ENCODE measurements at places on chromosomes 16 and 17. TPM values are rescaled to one million over a fixed set of nuclear protein-coding genes. Genes with fewer than 3 reads are reported as not detected.
A peak's percentile ranks its signal among the peaks of the same experiment; 100 is the strongest.

- no peak for DNase-seq
These were observed 1.0 kb downstream of the BAHCC1 start for GRCh38 chr17:81396278-81396721.

GRCh38 chr17:32510466-32510865 is 23.7 kb downstream of the CDK5R1 start:
- DNase-seq, result no peak

The ZNF19 gene
- 8.1 TPM for polyA plus RNA-seq

DNA sequence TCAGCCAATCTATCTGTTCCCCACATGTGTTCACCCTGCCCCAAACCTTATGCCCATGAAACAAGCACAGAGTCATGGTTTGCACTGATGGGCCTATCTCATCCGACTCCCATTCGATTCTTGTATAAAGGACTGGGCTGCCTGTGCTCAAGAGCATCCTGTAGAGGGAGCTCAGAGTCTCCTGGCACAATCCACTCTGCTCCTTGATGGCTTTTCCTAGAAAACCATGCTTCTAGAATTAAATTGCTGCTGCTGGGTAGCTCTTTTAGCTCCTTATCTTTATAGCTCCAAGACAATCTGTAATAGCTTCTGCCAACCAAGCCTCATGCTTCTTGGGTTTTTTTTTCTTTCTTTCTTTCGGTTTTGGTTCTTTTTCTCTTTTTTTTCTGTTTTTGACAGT is 9.7 kb downstream of the ZNF19 start:
- DNase-seq, result peak; percentile 42

DNA sequence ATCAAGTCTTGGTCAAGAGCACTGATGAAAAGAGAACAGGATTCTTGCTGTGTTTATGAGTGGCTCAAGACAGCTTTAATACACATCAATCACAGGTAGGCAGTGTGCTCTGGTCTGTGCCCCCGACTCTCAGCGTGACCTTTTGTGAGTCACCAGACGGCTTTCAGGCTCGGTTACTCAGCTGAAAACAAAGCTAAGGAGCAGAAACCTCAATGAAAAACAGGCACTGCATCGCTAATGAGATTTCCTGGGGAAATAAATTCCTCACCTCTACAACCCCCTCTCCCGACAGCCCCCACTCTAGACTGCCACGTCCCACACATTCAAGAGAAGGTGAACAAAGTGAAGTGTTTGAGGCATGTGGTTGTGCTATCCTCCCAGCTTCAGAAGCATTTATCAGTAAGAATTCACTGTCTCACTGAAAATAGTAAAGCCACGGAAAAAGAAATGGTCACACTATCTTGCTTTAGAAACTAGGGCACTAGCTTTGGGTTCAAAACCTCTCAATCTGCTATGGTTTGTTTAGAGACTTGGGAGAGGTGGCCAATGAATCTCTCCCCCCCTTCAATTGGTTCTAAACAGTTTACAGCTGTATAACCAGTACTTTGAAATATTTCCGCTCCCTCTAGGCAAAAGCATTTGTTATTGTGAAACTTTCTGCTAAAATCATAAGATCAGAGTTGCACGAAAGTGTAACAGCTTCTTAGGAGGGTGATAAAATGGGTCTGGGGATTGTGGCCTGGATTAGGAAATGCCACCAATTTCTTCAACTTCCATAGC is 199.5 kb upstream of the PMFBP1 start:
- DNase-seq, result no peak

GRCh38 chr17:28777178-28777577 is 33.4 kb downstream of the TRAF4 start:
- DNase-seq, result no peak

The CDYL2 gene
- polyA plus RNA-seq, result 5.1 TPM

The LITAFD gene
- 1.8 TPM for polyA plus RNA-seq

GRCh38 chr17:78879635-78880186 is 23.3 kb downstream of the CEP295NL start:
- DNase-seq, result peak; percentile 59

- no peak for DNase-seq
These were observed 19.8 kb upstream of the GAA start for GRCh38 chr17:80081596-80081995.

DNA sequence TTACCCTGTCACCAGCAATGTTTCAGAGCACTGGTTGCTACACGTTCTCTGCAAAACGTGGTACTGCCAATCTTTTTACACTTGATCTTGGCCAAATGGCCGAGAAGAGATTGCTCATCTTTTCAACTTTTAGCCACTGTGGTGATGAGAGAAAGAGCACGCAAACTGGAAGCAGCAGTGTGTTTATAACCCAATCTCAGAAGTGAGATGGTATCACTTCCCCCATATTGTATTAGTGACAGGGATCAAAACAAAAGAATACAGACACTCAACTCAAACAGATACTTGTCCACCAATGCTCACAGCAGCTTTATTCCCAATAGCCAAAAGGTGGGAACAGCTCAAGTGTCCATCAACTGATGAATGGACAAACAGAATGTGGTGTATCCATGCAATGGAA is 72.1 kb upstream of the FA2H start:
- DNase-seq, result no peak

- no peak for DNase-seq
These were observed 292.5 kb downstream of the RBFOX1 start for GRCh38 chr16:7624871-7625766.

GRCh38 chr16:87333101-87333500 is 15.9 kb upstream of the C16orf95 start:
- no peak for DNase-seq

- no peak for DNase-seq
These were observed 4.4 kb downstream of the TMC8 start for GRCh38 chr17:78134899-78135385.

DNA sequence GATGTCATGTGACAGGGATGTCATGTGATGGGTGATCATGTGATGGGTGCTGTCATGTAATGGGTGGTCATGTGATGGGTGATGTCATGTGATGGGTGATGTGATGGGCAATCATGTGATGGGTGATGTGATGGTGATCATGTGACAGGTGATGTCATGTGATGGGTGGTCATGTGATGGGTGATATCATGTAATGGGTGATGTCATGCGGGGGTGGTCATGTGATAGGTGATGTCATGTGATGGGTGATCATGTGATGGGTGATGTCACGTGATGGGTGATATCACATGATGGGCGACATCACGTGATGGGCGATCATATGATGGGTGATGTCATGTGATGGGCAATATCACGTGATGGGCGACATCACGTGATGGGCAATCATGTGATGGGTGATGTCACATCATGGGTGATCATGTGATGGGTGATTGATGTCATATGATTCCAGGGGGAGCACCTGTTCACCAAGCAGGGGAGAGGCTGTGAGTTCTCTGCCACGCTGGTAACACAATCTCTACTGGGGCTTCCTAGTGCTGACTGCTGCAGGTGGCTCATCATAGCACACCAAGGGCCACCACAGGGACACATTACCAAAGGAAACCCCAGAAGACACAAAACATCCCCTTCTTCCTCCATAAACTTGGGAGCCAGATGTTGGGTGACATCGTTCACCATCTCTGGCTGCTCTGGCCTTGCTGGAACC is 16.5 kb downstream of the CD300LB start:
- peak; percentile 7 for DNase-seq

The ODAD4 gene
- 0.87 TPM for polyA plus RNA-seq

DNA sequence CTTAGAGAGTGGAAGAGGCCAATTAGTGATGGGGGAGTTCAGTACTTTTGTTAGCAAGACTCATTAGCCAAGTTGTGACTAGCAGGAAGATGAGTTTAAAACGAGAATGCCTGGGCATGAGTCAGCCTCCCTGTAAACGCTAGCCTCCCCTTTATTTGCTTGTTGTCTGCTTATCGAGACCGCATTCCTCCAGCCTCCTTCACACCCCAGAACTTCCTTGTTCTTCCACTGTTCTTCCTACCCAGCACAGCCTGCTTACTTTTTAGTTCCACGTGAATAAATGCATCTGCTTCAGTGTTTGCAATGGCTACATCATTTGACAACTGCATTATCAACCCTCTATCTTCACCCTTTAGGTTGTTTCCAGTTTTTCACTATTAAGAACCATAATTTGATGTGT is 20.2 kb upstream of the OR3A1 start:
- DNase-seq, result no peak

- no peak for DNase-seq
These were observed 11.3 kb downstream of the KLHDC4 start for GRCh38 chr16:87754535-87754934.

DNA sequence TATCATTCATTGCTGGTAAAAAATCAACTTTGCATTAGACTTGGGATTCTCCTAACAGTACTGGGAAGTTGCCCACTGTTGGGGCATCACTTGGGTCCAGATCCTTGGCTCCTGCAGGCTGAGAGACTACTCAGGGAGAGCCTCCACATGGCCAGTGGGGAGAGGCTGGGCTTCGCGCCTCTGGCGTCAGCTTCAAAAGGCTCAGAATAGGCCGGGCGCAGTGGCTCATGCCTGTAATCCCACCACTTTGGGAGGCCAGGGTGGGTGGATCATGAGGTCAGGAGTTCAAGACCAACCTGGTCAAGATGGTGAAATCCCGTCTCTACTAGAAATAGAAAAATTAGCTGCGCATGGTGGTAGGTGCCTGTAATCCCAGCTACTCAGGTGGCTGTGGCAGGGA is 3.4 kb upstream of the CSHL1 start:
- no peak for DNase-seq

The MEOX1 gene
- polyA plus RNA-seq, result 2.7 TPM

The MT1A gene
- polyA plus RNA-seq, result 0.31 TPM

GRCh38 chr16:77820340-77820739 is 32.0 kb downstream of the VAT1L start:
- no peak for DNase-seq

The CES5A gene
- not detected for polyA plus RNA-seq

DNA sequence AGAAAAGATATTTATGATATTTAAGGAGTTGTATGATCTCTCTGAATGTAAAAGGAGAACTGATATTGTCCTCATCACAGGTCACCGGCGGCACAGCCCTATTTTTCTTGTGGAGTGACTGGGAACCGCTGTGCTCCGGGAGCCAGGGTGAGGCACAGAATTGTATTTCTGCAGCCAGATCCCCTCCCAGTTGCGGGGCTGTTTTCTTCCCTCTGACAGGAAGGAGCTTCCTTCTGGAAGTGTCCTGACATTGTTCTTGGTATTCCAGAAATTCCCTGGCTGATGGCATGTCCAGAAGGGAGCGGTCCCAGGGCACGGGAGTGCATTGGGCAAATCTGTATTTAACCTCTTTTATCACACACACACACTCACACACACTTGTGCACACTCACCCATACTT is 268.6 kb upstream of the FOXF1 start:
- DNase-seq, result no peak

The RNF222 gene
- polyA plus RNA-seq, result 0.13 TPM

- DNase-seq, result no peak
These were observed 116.1 kb downstream of the C16orf95 start for GRCh38 chr16:87201052-87201451.

The SPATA22 gene
- polyA plus RNA-seq, result not detected

- no peak for DNase-seq
These were observed 28.1 kb downstream of the TTYH2 start for GRCh38 chr17:74241431-74241830.

DNA sequence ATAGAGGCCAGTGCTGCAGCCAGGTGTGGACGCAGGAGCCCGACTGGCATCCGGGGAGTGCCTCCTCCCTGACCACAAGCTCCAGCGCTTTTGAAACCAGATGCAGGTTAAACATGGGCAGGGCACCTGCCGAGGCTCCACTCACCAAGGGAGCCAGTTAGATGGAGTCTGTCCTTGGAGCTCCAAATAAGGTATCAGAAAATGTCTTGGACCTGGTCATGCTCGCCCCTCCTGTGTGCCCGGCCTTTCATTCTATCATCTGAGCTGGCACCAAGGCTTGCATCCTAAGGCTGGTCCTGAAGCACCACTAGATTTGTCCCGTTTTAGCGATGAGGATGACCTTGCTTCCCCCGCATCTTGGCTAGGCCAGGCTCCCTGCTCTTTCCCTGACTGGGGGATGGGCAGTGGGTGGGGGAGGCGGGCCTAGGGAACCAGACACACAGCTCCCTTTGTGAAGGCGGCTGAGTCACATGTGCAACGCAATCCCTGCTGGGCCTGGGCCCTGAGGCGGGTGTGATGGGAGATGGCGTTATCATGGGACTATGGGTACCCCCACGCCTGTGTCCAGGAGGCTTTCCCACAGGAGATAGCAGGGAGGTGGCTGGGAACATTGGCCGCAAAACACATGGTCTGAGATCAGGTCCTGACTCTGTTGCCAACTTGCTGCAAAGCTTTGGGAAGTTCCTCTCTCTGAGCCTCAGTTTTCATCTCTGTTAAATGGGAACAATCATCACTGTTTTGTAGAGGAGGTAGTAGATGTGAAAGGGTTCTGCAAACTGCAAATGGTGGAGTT is 5.0 kb upstream of the ADGRG1 start:
- no peak for DNase-seq

The TMEM235 gene
- polyA plus RNA-seq, result 0.10 TPM

- DNase-seq, result no peak
These were observed 20.6 kb downstream of the TPPP3 start for GRCh38 chr16:67372664-67373063.

DNA sequence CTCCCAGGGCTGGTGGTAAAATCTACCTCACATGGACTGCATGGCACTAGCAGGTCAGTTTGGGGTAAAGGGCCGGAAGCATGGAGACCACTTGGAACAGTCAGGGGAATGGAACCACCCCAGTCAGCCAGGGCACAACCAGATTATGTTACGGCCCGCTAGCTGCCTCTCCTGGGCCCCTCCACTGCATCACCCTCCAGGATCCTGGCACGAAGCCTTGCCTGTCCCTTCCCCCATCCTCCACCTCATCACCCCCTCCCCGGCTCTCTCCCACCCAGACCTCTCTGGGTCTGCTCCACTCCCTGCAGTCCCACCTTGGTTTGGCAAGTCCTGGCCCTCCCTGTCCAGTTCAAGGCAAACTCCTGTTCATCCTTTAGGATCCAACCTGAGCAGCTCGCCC is 91.7 kb downstream of the CLEC16A start:
- DNase-seq, result no peak

The RHBDL3 gene
- polyA plus RNA-seq, result 0.88 TPM
